ENCODE measurements at places on chromosomes 4 and X.

- no peak for DNase-seq
Observed at GRCh38 chrX:31314921-31315320, 243.1 kb upstream of the FTHL17 start.

GRCh38 chr4:85457752-85458467 lies 17.0 kb upstream of the ARHGAP24 start:
- no peak for DNase-seq

- DNase-seq = no peak
Observed at GRCh38 chr4:11623726-11624037, 195.0 kb upstream of the HS3ST1 start.

- no peak for DNase-seq
Observed at GRCh38 chr4:10623862-10624261, 60.7 kb downstream of the CLNK start.

GRCh38 chr4:24067367-24068193 lies 177.7 kb upstream of the PPARGC1A start:
- DNase-seq = no peak

DNA sequence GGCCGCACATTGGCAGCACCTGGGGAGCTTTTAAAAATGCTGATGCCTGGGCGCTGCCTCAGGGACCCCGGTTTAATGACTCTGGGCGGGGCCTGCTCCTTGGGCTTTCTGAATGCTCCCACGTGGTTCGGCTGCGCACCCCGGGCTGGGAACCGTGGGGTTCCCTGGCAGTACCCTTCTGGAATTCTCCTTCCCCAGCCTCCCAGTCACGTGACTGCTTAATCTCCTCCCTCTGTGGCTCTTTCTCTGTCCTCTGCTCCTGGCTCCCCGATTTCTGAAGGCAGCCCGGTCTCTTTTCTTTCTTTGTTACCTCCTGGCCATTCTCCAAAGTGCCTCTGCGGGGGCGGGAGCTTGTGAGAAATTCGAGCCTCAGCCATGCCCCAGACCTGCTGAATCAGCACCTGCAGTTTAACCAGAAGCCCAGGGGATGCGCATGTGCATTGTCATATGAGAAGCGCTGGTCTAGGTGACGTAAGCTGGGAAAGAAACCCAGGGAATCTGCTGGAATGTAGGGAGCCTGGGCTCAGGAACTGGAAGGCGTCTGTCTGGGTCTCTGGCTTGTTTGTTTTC lies 16.6 kb downstream of the CLCN4 start:
- DNase-seq = no peak

- DNase-seq = no peak
Observed at GRCh38 chrX:136347706-136348105, 46.9 kb downstream of the ADGRG4 start.

DNA sequence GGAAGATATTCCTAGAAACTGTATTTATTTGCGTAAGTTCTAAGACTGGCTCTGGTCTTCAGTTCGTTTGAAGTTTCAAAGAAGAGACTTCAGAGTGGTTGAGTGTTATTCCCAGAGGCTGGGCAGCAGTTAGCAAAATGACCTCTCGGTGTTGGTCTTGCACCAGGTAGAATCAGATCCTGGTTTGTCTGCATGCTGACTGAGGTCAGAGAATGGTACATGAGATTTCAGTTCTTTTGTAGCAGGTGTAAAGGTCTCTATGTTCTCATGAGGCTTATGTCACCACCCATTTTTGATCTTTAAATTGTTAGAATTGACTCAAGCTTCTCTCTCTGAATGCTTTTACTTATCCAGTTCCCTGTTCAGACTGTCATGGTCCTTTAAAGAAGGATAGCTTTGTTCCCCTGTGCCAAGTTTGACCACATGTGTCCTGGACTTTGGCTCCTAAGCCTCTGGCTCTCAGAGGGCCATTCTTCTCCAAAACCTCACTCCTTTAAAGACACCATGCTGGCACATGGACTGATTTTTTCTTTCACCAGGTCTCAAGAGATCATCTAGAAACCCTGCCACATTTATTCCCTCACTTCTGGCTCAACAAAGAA lies 355.8 kb upstream of the BOD1L1 start:
- no peak for DNase-seq

GRCh38 chrX:119374736-119375135 lies 24.4 kb upstream of the SLC25A43 start:
- DNase-seq = no peak

DNA sequence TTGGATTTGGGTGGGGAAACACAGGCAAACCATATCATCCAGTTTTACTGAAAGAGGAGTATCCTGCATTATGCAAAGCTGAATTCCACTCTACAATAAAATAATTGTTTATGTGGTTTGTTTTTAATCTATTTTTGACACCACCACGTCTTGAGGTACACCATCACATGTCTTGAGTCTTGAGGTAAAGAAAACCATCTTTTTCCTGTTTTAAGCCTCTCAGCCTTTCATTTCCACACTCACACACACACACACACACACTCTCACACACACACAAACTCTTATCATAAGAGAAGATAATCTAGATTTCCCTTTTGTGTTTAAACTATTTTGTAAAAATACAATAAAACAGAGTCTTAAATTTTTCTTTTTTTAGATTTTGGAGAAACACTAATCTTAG lies 32.0 kb downstream of the SPIN3 start:
- DNase-seq = no peak

DNA sequence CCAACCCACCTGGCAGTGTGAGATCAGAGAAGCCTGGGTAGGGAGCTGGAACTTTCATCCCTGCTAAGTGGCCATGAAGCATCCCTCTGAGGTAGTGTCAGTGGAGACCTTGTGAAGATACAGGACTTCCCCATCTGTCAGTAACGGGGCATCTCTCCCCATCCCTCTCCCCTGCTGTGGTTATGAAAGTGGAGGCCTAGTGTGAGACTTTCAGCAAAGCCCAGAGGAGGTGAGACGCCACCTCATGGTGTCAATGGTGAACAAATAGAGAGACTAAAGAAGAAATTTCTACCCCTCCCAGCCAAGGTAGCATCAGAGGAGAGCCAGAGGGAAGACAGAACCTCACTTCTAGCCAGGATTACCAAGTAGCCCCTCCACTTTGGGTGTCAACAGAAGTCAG lies 150.2 kb downstream of the VEGFC start:
- no peak for DNase-seq

DNA sequence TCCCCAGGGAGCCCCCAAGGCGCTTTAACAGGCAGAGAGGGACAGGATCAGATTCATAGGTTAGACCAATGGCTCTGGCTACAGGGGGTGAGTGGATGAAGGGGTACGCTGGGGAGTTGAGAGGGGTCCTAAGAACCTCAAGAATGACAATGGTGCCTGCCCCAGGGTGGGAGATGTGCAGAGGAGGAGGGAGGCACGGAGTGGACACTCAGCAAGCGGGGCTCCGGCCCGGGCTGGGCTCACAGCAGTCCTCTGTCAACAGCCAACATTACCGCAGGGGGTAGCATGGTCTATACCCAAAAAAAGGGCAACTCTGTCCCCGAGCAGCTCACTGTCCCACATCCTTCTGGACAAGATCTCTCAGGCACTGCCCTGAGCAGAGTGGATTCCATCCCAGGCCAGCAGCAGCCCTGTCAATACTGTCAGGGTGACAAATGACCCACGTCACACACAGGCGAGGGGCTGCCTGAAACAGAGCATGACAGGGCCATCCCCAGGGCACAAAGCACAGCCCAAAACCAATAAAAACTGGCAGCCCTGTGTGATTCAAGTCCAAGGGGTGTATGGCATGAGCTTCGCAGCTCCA lies 47.7 kb upstream of the PPP2R2C start:
- no peak for DNase-seq

DNA sequence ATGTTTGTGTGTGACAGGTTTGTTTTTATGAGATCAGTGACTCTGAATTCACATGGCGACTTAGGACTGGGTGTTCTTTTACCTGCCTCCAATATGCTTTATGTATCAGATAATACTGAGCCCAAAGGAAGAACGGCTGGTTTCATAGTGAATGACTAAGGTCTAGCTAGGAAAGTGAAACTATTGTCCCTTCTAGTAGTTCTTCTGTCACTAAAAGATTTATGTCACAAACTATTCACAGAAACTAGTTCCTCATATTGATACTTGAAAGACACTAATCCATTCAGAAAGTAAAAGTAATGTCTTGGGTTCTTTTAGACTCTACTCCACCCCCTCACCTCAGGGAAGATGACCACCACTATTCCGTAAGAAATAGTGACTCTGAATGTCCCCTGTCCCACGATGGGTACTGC lies 81.7 kb downstream of the EGF start:
- DNase-seq = no peak

GRCh38 chr4:144411119-144411518 lies 234.8 kb upstream of the HHIP start:
- DNase-seq = no peak

- no peak for DNase-seq
Observed at GRCh38 chr4:9898596-9899305, 117.3 kb downstream of the DRD5 start.

DNA sequence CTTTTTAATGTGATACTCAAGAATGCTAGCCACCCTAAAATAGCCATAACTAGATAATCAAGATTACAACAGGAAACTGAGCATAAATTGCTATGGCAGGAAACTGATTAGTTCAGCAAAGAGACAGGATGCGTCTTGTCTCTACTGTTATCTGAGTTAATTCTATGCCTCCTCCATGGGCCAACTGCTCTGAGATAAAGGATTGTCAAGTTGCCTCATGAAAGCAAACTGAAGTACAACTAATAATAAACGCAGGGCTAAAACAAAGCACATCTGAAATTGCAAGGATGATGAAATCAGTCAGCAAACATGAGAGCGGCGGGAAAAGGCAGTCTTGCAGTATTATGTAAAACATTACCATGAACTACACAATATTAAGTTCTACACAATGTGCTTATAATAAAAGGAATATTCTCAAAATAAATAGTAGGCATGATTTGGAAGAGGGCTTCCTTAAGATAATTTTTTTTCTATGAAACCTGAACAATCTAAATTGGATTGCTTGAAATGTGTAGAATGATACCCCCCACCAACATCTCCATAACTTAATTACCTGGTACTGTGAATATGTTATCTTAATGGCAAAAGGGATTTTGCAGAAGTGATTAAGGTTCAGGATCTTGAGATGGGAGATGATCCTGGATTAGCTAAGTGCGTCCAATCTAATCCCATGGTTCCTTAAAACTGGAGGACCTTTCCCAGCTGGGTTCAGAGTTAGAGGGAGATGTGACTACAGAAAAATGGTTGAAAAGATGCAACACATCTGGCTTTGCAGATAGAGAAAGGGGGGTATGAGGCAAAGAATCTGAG lies 65.9 kb downstream of the ANTXR2 start:
- no peak for DNase-seq

GRCh38 chr4:97942137-97942536 lies 201.1 kb downstream of the STPG2 start:
- no peak for DNase-seq

GRCh38 chr4:138030375-138030774 lies 211.8 kb downstream of the SLC7A11 start:
- no peak for DNase-seq

- no peak for DNase-seq
Observed at GRCh38 chr4:148216866-148217814, 225.1 kb downstream of the NR3C2 start.

GRCh38 chr4:30330894-30331652 lies 389.1 kb upstream of the PCDH7 start:
- no peak for DNase-seq

DNA sequence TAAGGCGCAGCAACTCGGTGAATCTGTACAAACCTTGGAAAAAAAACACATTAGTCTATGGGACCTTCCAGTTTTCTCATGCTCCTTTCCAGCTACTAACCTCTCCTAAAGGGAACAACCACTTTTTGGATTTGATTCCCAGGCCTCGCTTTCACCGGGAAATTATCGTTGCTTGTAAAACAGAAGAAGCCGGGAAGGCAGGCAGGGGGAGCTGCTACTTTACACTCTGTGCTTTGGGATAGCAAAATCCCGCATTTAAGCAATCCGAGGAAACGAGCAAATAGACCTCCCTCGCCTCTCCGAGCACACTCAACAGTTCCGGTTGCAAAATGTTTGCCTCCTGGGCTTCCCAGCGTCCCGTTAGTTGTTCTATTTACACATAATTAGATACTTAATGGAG lies 1.2 kb downstream of the CD38 start:
- DNase-seq = no peak

GRCh38 chr4:754221-755120 lies 48.8 kb downstream of the PCGF3 start:
- no peak for DNase-seq

DNA sequence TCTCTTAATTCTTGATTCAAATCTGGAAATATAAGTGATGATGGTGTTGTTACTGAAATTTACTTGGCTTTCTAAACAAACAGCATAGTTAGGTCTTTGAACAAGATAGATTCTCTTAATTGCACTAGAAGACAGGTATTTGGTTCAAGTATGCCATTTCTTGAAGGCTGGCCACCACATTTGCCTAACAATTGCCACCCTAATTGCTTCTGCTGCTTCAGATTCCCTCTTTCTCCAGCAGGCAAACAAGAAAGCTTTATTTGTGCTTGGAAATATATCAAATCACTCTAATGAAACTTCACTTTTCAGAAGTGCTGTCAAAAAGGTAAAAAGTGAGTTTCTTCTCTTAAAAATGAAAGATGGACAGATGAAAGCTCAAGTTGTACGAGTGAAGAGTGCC lies 418.6 kb downstream of the INPP4B start:
- DNase-seq = no peak

- DNase-seq = no peak
Observed at GRCh38 chr4:10500776-10501175, 43.5 kb upstream of the ZNF518B start.

- no peak for DNase-seq
Observed at GRCh38 chrX:84666086-84666485, 163.8 kb upstream of the HDX start.

DNA sequence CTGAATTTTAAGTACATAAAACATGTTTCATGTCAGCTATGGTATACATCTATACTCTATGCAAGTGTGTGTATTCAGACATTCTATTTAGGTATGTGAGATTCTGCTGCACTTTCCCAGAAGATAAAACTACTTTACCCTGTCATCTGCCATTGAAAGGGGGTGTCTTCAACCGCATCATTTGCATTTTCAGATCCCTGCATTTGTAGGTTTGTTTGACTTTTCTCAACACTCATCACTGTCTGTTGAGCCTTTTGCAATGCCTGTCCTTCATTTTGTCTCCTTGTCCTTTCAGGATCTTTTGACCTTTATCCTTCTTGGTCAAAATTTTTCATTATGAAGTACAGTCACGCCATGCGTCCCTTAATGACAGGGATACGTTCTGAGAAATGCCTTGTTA lies 103.5 kb downstream of the TMA16 start:
- DNase-seq = no peak

DNA sequence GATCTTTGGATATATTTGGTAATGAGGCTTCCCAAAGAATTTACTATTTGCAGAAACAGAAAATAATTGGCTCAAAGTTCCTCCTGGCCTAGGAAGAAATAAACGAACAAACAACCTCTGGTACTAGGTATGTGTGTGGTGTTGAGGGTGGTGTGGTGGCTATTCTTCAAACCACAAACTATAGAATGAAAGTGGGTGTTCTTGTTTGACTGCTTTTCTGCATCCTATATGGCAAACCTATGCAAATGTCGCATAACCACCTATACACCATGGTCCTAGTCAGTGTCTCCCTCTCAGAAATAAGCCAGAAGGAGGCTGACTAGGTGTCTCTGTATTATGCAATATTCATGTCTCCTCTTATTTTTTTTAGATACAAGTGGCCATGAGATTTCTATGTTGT lies 106.6 kb upstream of the PCDH18 start:
- DNase-seq = no peak

All from effector memory CD4-positive, alpha-beta T cell (primary cell).